ENCODE measurements at places on chromosomes 5 and 9.

- DNase-seq = no peak
These were observed 123.3 kb upstream of the RASEF start for GRCh38 chr9:83186155-83186737.

DNA sequence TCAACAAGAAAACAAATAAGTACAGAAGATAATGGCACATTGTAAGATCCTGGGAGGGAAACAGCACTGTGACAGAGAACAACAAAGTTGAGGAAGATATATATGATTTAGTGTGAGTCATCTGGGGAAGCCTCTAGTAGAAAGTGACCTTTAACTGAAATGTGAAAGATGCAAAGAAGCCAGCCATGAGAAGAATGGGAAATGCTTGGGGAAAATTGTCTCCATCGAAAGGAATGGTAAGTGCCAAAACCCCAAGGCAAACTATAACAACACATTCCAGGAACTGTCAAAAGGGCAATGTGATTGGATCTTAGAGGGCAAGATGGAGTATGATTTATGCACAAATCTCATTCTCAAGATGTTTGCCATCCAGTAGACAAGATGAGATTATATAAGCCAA is 537.8 kb upstream of the BRINP1 start:
- DNase-seq = no peak

GRCh38 chr5:173743641-173744343 is 127.3 kb upstream of the BOD1 start:
- no peak for DNase-seq

- DNase-seq = no peak
These were observed 421.9 kb downstream of the HCN1 start for GRCh38 chr5:45274241-45274640.

All from stimulated activated naive CD8-positive, alpha-beta T cell treated with anti-CD3 and anti-CD28 coated beads, Interleukin-15, amount 100 ng/mL, for 72 hours (primary cell).